Adrenal gland (tissue), 19 donors: ENCODE measurements at places on chromosomes 2 and 18. TPM values are rescaled to one million over a fixed set of nuclear protein-coding genes. Genes with fewer than 3 reads are reported as not detected.
A peak's percentile ranks its signal among the peaks of the same experiment; 100 is the strongest.

The FAM228A gene
- 1.5 TPM for total RNA-seq

DNA sequence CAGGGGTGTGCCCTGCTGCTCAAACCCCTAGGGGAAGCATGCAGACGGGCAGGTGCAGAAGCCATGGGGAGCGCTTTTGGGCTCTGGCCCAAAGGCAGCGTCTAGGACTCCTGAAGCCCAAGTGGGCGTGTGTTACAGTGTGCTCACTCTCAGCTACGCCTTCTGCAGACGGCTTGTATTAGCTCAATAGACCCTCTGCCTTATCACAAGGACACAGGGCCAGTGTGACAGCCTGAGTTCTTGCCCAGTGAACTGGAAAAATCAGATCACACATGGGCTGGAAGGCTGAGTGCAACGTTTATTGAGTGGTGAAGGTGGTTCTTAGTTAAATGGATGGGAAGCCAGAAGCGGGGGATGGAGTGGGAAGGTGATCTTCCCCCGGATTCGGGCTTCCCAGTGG is 210.9 kb downstream of the CDH20 start:
- DNase-seq, result no peak
- no peak overlapping the region for H3K27ac ChIP-seq
- no peaks in the 10 kb centered on the region for H3K27me3 ChIP-seq

DNA sequence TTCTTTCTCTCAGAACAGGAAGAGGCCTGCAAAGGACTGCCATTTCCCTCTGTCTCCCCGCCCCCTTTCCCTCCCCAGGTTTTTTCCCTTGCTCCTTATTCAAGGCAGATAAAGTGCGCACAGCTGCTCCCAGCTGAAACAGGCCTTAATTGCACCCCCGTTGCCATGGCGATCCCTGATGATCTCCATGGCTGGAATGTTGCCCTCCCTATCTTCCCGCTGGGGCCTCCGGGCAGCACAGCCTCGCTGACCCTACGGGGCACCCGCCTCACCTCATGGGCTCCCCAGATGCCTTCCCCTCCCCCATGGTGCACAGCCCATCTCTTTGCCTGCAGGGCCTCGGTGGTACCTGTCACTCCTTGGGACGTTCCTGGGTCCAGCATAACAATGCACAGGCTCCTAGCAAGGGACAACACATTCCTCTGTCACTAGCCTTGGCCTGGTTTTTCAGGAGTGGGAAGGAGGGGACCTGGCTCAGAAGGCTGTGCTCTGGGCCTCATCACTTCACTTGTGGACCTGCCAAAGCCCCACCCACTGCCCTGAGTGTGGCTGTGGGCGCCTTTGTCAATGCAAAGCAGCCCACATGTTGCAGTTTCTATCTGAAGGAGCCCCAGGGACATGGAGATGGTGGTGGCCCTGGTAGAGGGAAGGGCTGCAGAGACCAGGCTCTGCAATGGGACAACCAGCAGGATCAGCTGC is 115.0 kb downstream of the CELF4 start:
- H3K36me3 ChIP-seq, result no peaks in the 10 kb centered on the region
- no peaks in the 10 kb centered on the region for H3K27me3 ChIP-seq
- H3K4me3 ChIP-seq, result no peak overlapping the region

DNA sequence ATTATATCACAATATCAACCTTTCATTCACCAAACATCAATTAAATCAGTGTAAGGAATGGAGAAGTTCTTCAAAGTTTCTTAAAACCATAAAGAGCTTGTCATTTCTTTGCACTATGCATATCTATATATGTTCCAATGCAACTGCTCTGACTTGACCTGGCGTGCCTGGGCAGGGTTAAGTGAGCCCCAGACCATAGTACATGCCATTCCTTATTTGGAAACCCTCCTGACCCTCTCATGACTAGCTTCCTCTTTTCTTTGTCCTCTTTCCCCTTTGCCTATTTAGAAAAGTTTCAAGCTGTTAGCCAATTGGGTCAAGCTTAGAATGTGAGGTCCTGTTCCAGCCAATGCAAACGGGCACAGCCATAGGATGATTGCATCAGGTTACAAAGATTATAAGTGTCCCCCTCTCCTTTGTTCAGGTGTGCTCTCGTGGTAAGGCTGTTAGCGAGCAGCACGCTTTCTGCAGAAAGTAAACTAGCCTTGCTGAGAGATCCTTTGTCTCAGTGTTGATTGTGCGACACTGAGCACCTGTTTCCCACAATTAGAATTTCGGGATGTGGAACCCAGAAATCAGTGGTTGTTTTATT is 78.2 kb upstream of the UXS1 start:
- no peaks in the 10 kb centered on the region for H3K27me3 ChIP-seq
- no peak overlapping the region for H3K27ac ChIP-seq
- no peak overlapping the region for H3K4me3 ChIP-seq
- no peak for DNase-seq

The GALNT3 gene
- 0.75 TPM for total RNA-seq

GRCh38 chr2:9045595-9045994 is 42.1 kb upstream of the MBOAT2 start:
- H3K27me3 ChIP-seq, result no peaks in the 10 kb centered on the region
- H3K4me1 ChIP-seq, result no peaks in the 10 kb centered on the region
- no peak overlapping the region for H3K4me3 ChIP-seq
- H3K27ac ChIP-seq, result no peak overlapping the region

- H3K27ac ChIP-seq, result no peak overlapping the region
- no peaks in the 10 kb centered on the region for H3K4me1 ChIP-seq
- no peaks in the 10 kb centered on the region for H3K27me3 ChIP-seq
- H3K36me3 ChIP-seq, result no peaks in the 10 kb centered on the region
- H3K4me3 ChIP-seq, result no peak overlapping the region
- no peak for DNase-seq
Measured at GRCh38 chr2:186946896-186947467, 98.0 kb upstream of the ZSWIM2 start.

The SLC35F6 gene
- 55.8 TPM for total RNA-seq

GRCh38 chr2:1454346-1454745 is 41.1 kb downstream of the TPO start:
- DNase-seq, result no peak
- H3K36me3 ChIP-seq, result no peaks in the 10 kb centered on the region
- no peaks in the 10 kb centered on the region for H3K27me3 ChIP-seq
- H3K4me3 ChIP-seq, result no peak overlapping the region

The FN1 gene
- 49.8 TPM for total RNA-seq

DNA sequence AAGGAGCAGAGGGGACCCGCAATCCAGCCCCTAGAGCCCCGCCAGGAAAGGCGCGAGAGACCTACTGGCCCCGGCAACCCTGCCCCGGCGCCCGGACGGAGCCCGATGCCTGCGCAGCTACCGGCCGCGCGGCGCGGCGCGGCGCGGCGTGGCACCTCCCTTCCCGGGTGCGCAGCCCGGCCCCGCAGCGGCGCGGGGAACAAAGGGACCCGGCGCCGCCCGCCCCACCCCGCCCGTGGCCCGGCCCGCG is 307 bp downstream of the CDH2 start:
- no peaks in the 10 kb centered on the region for H3K36me3 ChIP-seq
- peak; percentile 28 for DNase-seq
- H3K4me3 ChIP-seq, result peak overlapping the region; percentile 63
- H3K27me3 ChIP-seq, result no peaks in the 10 kb centered on the region
- peak overlapping the region; percentile 92 for H3K27ac ChIP-seq
- peaks cover 3% of the 10 kb centered on the region for H3K4me1 ChIP-seq

The CD302 gene
- 118 TPM for total RNA-seq

GRCh38 chr18:5238371-5238976 is 41.4 kb upstream of the AKAIN1 start:
- peak overlapping the region; percentile 95 for H3K4me3 ChIP-seq
- peaks cover 12% of the 10 kb centered on the region for H3K4me1 ChIP-seq
- H3K36me3 ChIP-seq, result no peaks in the 10 kb centered on the region
- DNase-seq, result peak; percentile 49

- H3K27ac ChIP-seq, result no peak overlapping the region
- no peak overlapping the region for H3K4me3 ChIP-seq
- no peaks in the 10 kb centered on the region for H3K36me3 ChIP-seq
- no peak for DNase-seq
Measured at GRCh38 chr2:142041996-142042395, 88.8 kb downstream of the LRP1B start.

DNA sequence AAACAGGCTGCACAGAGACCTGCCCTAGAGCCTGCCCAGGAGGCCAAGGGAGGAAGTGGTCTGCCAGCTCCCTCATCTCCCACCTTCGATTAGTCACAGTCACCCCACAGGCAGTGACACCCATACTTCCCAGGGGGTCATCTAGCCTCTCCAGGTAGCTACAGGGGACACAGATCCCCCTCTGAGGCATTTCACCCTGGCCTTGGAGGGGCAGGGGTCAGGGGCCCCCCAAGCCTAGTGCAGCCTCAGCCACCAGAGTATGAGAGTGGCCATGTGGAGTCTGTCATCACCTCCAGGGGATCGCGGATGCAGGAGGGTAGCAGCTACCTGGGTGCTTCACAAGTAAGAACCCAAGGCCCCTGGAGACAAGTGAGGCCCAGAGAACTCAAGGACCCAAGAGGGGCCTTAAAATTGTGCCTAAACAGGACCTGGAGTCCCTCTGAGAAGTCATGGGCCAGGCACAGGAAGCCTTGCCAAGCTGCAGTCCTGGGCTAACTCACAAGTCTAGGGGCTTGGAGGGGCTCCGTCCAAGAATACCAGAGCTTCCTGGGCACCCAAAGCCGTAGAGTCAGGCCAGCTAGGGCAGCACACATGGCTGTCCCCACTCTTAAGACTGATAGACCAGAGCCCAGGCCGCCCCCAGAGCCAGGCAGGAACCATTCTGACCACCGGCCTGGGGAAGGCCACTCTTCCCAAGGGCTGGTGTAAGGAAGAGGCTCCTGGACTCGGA is 354.3 kb upstream of the ID2 start:
- H3K4me1 ChIP-seq, result no peaks in the 10 kb centered on the region
- no peak overlapping the region for H3K27ac ChIP-seq
- H3K4me3 ChIP-seq, result no peak overlapping the region
- no peaks in the 10 kb centered on the region for H3K27me3 ChIP-seq
- no peak for DNase-seq

DNA sequence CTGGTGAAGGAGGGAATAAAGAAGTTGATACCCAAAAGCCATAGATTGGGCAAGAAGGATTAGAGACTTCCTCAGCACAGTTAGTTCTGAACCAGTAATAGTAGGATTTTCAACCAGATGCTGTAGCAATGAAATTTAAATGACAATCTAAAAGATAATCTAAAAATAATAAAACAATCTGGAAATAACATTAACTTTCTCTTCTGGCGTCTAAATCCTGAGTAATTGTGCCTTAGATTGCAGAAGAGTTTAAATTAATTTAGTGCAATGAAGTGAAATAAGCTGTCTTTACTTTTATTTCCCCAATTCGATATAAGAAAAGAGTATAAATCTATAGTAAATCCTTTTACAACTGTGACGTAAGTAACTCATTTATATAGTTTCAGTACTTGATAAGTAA is 186.8 kb upstream of the DOK6 start:
- H3K27ac ChIP-seq, result no peak overlapping the region
- no peak overlapping the region for H3K4me3 ChIP-seq
- no peaks in the 10 kb centered on the region for H3K36me3 ChIP-seq
- H3K27me3 ChIP-seq, result no peaks in the 10 kb centered on the region
- no peak for DNase-seq

DNA sequence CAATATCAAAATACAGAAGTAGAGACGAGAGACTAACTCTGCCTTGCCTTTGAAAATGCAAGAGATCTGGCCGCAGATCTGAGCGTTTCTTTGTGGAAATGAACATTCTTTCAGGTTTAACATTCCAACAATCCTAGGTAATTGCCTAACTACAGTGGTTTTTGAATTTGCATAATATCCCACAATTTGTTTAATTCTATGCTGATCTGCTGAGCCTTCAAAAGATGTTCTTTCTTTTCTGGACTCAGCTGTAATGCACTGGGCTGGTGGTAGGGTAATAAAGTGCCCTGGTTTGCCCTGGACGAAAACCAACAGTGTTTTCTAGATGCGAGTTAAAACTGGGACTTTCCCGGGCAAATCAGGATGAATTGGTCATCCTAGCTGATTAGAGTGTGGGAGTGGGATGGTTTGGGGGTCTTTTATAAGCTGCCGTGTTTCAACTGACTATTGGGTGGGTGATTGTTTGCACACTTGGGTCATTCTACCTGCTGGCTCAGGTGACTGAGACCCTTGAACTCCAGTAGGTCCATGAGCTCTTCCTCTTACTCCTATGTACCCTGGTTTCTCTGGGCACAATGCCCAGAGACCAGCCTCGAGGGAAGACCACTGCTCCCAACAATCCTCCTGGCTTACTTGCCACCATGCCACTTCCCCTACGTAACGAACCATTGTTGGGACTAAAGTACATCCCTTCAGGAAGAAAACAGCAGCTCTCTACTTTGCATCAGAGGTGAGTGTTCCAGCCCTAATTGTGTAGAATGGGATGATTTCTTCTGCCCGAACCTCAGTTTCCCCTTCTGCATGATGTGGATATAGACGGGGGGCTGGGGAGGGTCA is 3.4 kb upstream of the PAX8 start:
- no peak for DNase-seq
- H3K4me1 ChIP-seq, result peaks cover 20% of the 10 kb centered on the region
- H3K27me3 ChIP-seq, result peaks cover 12% of the 10 kb centered on the region
- H3K36me3 ChIP-seq, result no peaks in the 10 kb centered on the region
- no peak overlapping the region for H3K4me3 ChIP-seq
- peak overlapping the region; percentile 96 for H3K27ac ChIP-seq

The PROKR1 gene
- total RNA-seq, result not detected

The IGFBP5 gene
- 736 TPM for total RNA-seq

The RIT2 gene
- 0.28 TPM for total RNA-seq

The ALPG gene
- not detected for total RNA-seq

The APOB gene
- under 0.01 TPM for total RNA-seq

- H3K36me3 ChIP-seq, result no peaks in the 10 kb centered on the region
- H3K27ac ChIP-seq, result no peak overlapping the region
- no peak overlapping the region for H3K4me3 ChIP-seq
- peaks cover 57% of the 10 kb centered on the region for H3K4me1 ChIP-seq
Measured at GRCh38 chr2:55159037-55159651, 72.9 kb downstream of the CLHC1 start.

The NT5DC4 gene
- total RNA-seq, result 0.24 TPM
